ENCODE measurements at places on chromosomes 5 and 9.

GRCh38 chr9:98329281-98329680 lies 73.8 kb upstream of the TBC1D2 start:
- no peak for DNase-seq

GRCh38 chr5:2128686-2129355 lies 246.1 kb upstream of the IRX4 start:
- DNase-seq = peak; percentile 58

DNA sequence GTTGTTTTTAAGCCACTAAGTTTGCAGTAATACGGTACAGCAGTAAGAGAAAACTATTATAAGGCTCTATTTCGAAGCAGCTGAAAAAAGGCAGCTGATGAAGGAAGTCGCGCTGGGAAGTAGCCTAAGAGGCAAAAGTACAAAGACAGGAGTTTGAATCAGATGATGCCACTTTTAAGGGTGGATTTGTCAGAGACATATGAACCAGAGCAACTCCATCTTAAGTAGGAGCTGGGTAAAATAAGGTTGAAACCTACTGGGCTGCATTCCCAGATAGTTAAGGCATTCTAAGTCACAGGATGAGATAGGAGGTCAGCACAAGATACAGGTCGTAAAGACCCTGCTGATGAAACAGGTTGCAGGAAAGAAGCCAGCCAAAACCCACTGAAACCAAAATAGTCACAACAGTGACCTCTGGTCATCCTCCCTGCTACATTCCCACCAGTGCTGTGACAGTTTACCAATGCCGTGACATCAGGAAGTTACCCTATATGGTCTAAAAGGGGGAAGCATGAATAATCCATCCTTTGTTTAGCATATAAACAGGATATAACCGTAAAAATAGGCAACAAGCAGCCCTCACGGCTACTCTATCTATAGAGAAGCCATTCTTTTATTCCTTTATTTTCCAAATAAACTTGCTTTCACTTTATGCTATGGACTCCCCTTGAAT lies 91.8 kb upstream of the PRSS3 start:
- DNase-seq = no peak

- no peak for DNase-seq
Observed at GRCh38 chr5:166562246-166562645, 1729.2 kb upstream of the WWC1 start.
